ENCODE measurements at places on chromosomes 1 and 21.

DNA sequence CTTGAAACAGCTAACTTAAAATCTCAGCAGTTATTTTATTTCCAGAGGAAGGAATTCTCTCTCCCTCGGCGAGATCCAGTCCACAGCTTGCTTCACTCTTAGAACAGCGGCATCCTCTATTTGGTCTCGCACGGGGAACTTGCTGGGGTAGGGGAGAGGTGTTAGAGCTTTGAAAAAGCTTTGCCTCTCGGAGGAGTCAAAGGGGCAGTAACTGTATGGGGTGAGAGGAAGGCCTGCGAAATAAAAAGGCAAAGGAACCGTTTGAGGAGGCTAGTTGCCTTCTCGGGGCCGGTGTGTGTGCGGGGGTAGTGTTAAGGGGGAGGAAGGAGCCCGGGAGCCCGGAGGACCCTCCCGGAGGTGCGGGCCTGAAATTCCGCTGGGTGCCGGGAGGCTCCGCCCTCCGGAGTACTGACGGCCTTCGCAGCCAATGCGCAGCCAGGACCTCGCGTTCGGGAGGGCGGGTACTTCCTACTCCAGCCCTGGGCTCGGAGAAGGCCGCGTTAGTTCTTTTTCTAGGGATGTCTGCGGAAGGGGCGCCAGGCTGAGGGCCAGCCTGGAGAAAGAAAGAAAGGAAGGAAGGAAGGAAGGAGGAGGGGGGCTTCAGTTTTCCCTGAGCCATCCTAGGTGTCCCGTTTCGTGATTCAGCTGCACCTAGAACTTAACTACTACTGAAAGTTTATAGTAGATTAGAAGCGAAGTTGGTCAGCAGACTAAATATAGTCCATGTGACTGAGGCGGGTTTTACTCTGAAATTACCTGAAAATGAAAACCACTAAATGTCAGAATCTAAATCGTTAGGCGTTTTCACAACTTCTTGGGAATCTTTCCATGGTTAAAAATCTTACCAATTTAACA, 2.2 kb downstream of the NEK7 start:
- DNase-seq, result peak; percentile 89

DNA sequence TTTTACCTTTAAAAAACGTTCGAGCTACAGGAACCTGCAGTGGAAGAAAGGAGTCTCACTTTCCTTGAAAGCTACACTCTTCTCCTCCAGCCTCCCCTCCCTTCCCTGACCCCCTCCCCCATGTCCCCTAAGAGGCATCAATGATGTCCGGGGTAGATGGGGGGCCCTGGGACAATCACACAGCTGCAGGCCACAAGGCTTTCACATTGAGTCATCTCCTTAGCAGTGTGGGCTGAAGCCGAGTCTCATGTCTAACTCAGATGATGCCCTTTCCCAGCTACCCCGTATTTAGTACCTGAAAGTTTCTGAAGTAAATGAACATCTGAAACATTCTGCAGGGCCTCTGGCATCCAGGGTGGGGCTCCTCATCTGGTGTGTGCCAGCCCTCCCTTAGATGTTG, 6.3 kb upstream of the GPR25 start:
- no peak for DNase-seq

GRCh38 chr1:208599063-208599462, 354.9 kb upstream of the PLXNA2 start:
- DNase-seq, result no peak

DNA sequence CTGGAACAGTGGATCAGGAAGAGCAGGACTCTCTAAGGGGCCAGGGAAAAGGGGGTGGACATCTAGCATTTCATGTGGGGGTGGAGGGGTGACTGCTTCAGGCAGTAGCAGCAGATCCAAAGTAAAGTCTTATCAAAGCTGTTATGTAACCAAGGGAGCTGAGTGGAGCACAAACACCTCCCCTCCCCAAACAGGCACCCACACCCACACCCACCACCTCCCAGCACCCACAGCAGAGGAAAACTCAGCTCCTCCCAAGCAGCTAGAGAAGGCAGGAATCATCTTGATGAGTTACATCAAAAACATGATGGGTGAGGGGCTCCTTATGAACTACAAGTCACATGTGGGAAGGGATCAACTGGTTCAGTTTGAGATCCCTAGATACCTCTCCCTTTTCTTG, 6.0 kb downstream of the DLGAP3 start:
- no peak for DNase-seq

DNA sequence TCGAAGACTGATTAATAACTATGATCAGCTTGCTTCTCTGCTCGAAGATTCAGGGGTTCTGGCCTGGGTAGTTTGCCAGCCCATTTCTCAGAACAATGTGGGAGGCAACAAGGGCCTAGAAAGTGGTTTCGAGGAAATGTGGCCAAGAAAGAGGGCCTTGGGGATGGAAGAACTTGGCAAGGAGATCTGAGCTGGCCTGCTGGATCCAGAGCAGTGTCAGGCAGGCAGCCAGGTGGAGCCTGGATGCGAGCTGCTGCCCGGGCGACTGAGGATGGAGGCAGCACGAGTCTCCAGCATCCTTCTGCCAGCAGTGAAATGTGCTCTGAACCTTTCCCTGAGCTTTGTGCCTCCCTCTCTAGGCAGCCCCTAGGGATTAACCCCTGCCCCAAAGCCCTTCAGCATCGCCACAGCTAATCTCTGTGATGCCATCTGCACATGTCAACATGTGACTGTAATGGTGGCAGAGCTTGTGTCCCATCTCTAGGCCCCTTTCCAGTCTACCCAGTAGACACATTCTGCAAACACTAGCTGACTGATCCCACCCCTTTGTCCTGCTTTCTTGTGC, 61.0 kb upstream of the NEK2 start:
- peak; percentile 66 for DNase-seq

GRCh38 chr1:4529446-4530165, 124.8 kb upstream of the AJAP1 start:
- no peak for DNase-seq

DNA sequence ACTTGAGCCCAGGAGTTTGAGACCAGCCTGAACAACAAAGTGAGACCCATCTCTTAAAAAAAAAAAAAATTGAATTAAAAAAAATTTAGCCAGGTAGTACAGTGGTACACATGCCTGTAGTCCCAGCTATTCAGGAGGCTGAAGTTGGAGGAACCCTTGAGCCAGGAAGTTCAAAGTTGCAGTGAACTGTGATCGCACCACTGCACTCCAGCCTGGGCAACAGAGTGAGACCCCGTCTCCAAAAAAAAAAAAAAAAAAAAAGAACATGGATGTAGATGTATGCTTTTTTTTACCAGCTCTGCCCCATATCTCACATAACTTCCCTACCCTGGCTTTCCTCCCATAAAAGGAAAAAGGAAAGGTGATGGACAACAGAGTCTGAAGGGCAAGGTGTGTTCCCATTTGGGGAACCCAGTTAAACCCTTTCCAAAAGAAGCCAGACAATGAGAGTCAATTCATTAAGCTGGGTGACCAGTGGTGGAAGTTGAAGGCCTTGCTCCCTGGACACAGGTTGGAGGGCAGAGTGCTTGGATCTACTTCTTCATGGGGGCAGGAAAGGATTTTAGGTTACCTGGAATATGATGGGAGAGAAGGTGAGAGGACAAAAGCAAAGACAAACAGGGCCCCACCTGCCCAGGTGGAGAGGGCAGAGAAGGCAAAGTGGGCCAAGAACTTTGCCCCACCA, 2.9 kb downstream of the KRTCAP2 start:
- no peak for DNase-seq

DNA sequence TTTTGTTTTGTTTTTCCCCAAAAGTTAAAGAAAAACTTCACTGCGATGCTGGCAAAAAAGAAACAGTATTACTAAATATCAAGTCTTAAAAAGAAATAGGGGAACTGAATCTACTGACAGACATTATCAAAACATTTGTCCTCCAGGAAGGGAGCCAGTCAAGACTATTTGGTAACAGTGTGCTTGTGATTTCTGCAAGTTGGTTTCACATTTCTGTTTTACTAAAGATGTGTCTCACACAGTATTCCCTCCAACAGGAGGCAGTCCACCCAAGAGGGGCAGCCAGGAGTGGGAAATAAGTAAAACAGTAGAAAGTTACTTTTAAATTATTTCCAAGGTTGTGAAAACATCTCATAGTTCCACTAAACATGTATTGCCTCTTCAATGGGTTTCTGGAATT, 74.4 kb upstream of the SDC3 start:
- DNase-seq, result peak; percentile 17

DNA sequence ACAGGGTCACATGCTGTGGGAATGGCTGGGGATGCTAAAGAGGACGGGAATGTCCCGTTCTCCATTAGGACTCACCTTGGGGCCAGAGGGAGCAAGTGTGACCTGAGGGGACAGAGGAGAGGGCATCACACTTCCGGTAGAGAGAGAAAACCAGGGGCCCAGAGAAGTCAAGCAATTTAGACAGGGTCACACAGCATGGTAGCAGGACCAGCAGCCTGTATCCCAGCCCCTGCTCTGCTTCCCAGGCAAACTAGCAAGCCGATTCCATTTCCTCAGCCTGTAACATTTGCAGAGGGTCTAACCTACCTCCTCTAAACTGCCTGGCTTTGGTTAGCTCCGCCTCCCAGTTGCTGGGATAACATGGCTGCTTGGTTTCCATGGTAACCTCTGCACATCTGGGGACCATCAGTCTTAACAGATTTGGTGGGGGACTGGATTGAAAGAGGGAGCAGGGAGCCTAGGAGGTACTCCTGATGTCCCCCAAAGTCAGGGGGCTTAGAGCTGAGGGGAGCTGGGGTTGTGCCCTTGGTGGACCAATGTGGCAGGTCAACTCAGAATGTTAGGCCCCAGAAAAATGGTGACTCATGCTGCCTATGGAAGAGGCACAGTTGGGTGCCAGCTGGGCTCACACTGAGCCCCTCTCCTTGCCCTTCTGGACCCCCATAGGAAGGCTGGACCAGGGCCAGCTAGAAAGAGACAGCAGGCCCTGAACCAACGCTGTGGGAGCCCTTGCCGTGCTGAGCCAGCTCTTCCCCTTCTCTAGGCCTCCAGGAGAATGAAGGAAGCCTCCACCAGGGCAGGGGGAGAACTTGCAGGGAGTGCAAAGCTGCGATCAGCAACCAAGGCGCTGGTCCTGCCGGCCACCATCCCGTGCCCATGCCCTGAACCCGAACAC, 9.5 kb downstream of the COL16A1 start:
- no peak for DNase-seq

- no peak for DNase-seq
These were observed 168.4 kb downstream of the RERE start for GRCh38 chr1:8649027-8649426.

DNA sequence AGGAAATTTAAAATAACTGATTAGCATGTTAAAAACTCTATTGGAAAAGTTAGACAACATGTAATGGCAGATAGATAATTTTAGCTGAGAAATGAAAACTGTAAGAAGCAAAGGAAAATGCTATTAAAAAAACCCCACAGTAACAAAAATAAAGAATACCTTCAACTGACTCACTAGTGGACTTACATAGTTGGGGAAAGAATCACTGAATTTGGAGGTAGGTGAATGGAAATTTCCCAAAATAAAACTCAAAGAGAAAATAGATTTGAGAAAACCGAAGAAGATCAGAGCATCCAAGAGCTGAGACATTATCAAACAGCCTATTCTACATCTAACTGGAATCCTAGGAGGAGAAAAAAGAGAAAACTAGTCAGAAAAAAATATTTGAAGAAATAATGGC, 34.7 kb downstream of the PDE4B start:
- DNase-seq, result no peak

DNA sequence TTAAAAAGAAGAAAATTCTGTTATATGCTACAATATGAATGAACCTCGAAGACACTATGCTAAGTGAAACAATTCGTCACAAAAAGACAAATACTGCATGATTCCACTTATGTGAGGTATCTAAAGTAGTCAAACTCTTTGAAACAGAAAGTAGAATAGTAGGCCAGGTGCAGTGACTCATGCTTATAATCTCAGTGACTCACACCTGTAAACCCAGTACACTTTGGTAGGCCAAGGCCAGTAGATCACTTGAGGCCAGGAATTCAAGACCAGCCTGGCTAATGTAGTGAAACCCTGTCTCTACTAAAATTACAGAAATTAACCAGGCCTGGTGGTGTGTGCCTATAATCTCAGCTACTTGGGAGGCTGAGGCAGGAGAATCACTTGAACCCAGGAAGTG, 25.7 kb downstream of the EPHA10 start:
- no peak for DNase-seq

DNA sequence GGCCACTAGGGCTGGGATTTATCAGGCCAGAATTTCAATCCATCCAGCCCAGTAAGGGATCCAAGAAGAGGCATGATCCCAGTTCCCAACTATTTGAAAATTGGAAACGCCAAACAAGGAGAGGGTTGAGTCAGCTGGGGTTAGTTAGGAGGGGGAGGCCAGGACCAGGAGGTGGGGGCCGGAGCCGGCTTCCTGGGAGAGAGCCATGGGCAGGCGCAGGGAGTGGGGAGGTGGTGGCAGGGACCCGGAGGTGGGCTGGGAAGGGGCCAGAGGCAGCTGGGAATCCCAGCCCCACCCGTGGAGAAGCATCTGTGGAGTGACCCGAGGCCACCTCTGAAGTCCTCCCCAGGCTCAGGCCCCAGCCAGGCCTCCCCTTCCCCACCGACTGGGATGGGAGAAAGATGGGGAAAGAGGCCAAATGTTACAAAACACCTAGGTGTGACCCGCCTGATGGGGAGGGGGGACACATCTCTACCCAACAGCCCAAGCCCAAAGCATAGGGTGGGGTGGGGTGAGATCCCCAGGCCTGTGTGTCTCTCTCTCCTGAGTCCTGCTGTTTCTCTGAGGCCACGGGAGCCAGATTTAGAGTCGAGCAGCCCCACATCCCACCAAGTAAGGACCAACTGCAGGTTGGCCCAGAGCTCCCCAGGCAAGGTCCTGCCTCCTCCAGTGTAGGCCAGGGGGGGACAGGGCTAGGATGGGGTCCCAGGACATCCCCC, 10.1 kb downstream of the HSPG2 start:
- no peak for DNase-seq

DNA sequence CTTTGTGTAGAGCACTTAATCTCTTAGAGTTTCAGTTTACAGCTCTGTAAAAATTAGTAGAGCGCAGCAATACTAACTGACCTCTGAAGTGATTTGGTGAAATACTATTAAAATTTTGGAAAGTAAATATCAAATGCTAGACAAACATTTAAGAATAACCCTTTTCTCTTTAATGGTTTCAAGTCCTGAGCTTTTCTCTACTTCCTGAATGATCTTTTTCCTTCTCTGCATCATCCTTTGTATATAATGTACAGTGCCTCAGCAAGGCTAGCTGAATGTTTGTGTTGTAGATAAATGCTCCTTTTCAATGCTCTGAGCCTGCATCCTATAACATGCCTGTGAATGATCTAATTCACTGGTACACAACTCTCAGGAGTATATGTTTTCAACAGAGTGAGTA, 272.9 kb downstream of the ADGRL2 start:
- DNase-seq, result no peak

DNA sequence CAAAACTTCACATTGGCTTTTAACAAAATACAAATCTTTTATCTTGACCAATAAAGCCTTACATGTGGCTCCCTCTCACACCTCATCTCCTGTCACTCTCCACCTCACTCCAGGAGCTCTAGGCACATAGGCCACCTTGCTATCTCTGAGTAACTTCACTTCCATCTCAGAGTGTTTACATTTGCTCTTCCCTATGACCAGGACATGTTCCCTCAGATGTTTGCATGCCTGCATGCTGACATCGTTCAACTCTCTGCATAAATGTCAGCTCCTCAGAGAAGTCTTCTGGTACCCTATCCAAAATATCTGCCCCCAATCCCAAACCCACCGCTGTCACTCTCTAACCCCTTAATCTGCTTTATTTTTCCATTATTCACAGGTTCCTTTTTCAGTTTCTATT, 110.9 kb downstream of the TOMM20 start:
- DNase-seq, result no peak

Data from midbrain (tissue), 1 donor.